CD4-positive, alpha-beta memory T cell (primary cell): ENCODE measurements at places on chromosomes 16 and 17. TPM values are rescaled to one million over a fixed set of nuclear protein-coding genes. Genes with fewer than 3 reads are reported as not detected.

DNA sequence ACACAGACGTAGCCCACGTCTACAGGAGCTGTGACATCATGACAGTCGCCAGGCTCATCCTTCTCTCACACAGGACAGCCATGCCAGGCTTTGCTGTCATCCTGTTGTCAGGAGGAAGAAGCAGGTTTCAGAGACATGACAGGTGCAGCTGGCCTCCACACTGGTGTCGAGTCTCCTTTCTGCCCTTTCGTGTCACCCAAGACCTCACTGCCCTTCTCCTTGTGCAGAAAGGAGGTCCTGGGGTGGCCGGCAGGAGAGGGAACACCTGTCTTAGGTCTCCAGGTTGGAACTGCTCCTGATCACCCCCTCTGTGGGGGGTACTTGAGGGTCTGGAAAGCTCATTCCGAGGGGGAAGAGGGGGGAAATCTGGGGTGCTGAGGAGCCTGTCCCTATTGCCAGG, 41.6 kb upstream of the IRF8 start:
- no peak overlapping the region for H3K4me3 ChIP-seq
- H3K27ac ChIP-seq: no peak overlapping the region
- H3K4me1 ChIP-seq: no peaks in the 10 kb centered on the region
- no peaks in the 10 kb centered on the region for H3K27me3 ChIP-seq

RAPGEFL1 gene
- 5.4 TPM for total RNA-seq

PTGES3L gene
- 0.20 TPM for total RNA-seq

NPIPA5 gene
- 41.1 TPM for total RNA-seq

DNA sequence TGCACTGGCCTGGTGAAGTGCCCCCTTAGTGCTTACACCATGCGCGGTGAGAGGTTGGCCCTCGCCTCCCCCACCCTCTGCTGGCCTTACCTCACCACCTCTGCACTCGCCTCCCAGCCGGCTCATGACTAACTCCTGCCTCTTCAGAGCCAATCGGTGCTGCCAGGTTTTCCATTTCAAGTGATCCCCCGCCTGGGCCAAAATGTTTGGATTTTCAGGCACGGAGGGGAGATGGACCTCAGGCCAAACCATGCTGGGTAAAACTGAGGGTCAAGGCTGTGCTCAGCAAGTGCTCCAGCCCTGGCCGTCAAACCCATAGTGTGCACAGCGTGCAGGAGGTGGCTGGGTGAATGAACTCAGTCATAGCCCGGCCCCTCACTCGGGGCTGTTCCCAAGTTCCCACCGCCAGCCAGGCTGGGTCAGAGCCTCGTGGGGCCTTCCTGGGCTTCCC, 175.4 kb downstream of the SEC14L1 start:
- no peaks in the 10 kb centered on the region for H3K27me3 ChIP-seq
- H3K4me1 ChIP-seq: peaks cover 20% of the 10 kb centered on the region
- H3K27ac ChIP-seq: no peak overlapping the region
- DNase-seq: no peak

BIRC5 gene
- total RNA-seq: 0.32 TPM

KRT13 gene
- total RNA-seq: not detected

DNA sequence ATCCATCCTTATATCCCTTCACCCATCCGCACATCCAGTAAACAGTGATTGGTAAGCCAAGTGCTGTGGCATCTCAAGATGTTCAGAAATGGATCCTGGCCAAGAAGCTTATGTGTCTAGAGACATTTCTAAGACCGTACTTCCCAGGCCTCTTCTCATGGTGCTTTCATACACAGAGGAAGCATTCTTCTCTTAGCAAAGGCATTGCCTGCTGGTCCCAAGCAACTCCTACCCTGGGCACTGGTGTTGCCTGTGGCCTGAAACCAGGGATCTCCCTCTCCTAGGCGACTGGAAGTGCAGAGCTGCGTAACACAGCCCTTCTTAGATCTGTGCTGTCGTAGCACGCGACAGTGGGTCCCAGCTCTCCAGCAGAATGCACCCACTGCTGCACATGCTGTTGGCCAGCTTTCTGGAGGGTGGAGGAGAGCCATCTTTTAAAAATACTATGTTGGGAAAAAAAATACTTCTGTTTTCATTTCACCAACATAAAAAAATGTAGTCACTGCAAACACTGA, 182.9 kb downstream of the CCDC182 start:
- no peak overlapping the region for H3K4me3 ChIP-seq
- H3K36me3 ChIP-seq: no peaks in the 10 kb centered on the region
- H3K27ac ChIP-seq: no peak overlapping the region
- H3K4me1 ChIP-seq: no peaks in the 10 kb centered on the region
- DNase-seq: no peak

- H3K4me1 ChIP-seq: no peaks in the 10 kb centered on the region
- no peak overlapping the region for H3K4me3 ChIP-seq
- no peak for DNase-seq
- no peaks in the 10 kb centered on the region for H3K36me3 ChIP-seq
- no peaks in the 10 kb centered on the region for H3K27me3 ChIP-seq
Observed at GRCh38 chr16:80034948-80035663, 434.6 kb upstream of the MAF start.

LMF1 gene
- 50.0 TPM for total RNA-seq

GRCh38 chr16:29991571-29991904, 3.9 kb downstream of the HIRIP3 start:
- no peak for DNase-seq
- H3K27me3 ChIP-seq: no peaks in the 10 kb centered on the region
- peaks cover 30% of the 10 kb centered on the region for H3K36me3 ChIP-seq

- H3K27me3 ChIP-seq: peaks cover 4% of the 10 kb centered on the region
- no peak overlapping the region for H3K27ac ChIP-seq
- no peaks in the 10 kb centered on the region for H3K36me3 ChIP-seq
Observed at GRCh38 chr17:32958418-32958817, 30.5 kb downstream of the TMEM98 start.

GNAO1 gene
- total RNA-seq: 10.5 TPM

GRCh38 chr16:3004781-3005284, 7.9 kb upstream of the CLDN9 start:
- H3K36me3 ChIP-seq: no peaks in the 10 kb centered on the region
- H3K27ac ChIP-seq: no peak overlapping the region
- H3K4me1 ChIP-seq: peaks cover 27% of the 10 kb centered on the region
- no peaks in the 10 kb centered on the region for H3K27me3 ChIP-seq
- no peak overlapping the region for H3K4me3 ChIP-seq

DNA sequence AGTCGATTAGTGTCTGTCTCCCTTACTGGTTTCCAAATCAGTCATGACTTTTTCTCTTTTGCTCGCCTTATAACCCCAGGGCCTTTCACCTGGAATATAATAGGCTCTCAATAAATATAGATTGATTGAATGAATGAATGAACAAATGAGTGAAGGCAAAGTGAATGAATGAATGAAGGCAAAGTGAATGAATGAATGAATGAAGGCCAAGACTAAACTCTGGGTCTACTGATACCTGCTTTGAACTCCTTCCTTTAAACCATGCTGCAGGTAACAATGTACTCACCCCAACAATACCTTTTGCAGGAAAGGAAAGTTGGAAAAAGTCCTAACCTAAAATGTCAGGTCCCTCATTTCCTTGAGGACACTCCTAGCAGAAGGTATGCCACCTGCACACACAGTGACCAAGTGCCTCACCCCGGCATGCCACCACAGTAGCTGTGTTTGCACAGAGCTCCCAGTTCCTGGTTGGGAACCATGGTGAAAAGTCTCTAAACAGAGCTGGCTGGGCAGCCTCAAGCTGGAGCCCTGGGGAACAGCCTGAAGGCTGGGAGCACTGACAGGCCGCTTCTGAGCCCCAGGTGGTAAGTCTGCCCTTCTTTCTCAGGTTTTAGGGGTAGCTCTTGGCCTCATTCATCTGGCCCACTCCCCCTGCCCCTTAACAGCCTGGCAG, 42.7 kb upstream of the ANKFN1 start:
- DNase-seq: no peak
- H3K4me3 ChIP-seq: no peak overlapping the region
- H3K4me1 ChIP-seq: no peaks in the 10 kb centered on the region
- no peaks in the 10 kb centered on the region for H3K27me3 ChIP-seq
- H3K36me3 ChIP-seq: no peaks in the 10 kb centered on the region

GRB7 gene
- total RNA-seq: not detected

DNA sequence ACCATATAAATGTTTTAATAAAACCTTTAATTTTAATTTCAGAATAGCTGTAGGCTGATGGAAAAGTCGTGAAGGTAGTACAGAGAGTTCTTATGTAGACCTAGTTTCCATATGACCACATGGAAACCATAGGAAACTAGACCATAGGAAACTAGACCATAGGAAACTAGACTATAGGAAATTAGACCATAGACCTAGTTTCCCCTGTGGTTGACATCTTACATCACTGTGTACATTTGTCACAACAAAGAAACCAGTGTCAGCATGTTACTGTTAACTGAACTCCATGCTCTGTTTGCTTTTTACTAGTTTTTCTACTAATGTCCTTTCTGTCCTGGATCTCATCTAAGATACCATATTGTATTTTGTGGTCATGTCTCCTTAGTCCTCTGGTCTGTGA, 14.6 kb downstream of the NUDT7 start:
- no peak overlapping the region for H3K27ac ChIP-seq
- H3K4me1 ChIP-seq: no peaks in the 10 kb centered on the region
- no peaks in the 10 kb centered on the region for H3K27me3 ChIP-seq

- H3K27ac ChIP-seq: peak overlapping the region; percentile 97
- peaks cover 57% of the 10 kb centered on the region for H3K4me1 ChIP-seq
- H3K4me3 ChIP-seq: peak overlapping the region; percentile 79
- no peak for DNase-seq
- H3K27me3 ChIP-seq: no peaks in the 10 kb centered on the region
- H3K36me3 ChIP-seq: no peaks in the 10 kb centered on the region
Observed at GRCh38 chr17:7480089-7480384, 606 bp upstream of the ZBTB4 start.

DNA sequence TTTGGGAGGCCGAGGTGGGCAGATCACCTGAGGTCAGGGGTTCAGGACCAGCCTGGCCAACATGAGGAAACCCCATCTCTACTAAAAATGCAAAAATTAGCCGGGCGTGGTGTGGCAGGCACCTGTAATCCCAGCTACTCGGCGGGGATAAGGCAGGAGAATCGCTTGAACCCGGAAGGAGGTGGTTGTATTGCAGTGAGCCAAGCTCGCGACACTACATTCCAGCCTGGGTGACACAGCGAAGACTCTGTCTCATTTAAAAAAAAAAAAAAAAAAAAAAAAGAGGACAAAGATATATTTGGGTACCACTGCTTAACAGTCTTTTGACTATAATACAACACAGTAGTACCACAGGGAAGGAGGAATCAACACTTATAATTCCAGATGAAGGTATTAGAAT, 9.2 kb downstream of the CNOT1 start:
- H3K4me3 ChIP-seq: no peak overlapping the region
- H3K4me1 ChIP-seq: peaks cover 23% of the 10 kb centered on the region
- H3K36me3 ChIP-seq: peaks cover 34% of the 10 kb centered on the region
- H3K27me3 ChIP-seq: no peaks in the 10 kb centered on the region
- H3K27ac ChIP-seq: no peak overlapping the region

GRCh38 chr16:4309833-4310266, 6.0 kb upstream of the GLIS2 start:
- no peak overlapping the region for H3K4me3 ChIP-seq
- DNase-seq: peak; percentile 69
- H3K27me3 ChIP-seq: no peaks in the 10 kb centered on the region
- no peaks in the 10 kb centered on the region for H3K36me3 ChIP-seq

- H3K4me3 ChIP-seq: no peak overlapping the region
- no peak for DNase-seq
- H3K36me3 ChIP-seq: no peaks in the 10 kb centered on the region
Observed at GRCh38 chr16:65666132-65666941, 544.5 kb upstream of the CDH11 start.

DNA sequence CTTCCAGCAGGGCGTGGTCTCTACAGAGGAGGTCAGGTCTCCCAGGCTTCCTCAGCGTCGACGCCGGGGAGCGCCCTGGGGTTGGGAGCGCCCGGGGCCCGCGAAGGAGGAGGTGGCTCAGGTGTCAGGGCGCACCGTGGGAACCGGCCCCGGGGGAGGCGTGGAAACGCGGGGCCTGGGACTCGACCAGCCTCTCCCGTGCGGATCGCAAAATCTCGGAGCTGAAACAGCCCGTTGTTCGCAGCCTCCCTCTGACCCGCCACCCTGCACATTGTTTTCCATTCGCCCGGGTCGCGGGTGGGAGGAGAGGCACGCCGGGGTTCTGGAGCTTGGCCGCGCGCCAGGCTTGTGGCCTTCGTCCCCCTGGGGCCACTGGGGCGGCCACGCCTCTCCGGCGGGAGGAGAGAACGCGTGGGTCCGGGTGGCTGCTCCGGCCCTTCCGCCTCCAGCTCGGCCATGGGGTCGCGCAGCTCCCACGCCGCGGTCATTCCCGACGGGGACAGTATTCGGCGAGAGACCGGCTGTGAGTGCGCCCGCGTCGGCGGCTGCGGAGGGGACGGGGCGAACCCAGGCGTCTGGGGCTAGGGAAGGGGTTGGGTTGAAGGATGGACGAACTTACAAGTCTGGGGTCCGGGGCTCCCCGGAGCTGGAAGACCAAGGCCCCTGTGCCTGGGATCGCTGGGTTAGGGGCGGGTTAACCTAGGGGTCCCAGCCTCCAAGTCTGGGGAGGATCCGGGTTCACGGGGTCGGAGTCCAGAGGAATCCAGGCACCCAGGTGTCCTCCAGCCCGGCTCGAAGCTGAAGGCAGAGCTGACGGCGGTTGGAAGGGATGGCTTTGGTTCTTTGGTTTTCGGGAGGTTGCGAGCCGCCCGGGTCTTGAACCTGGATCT, at the start of gene CHP2:
Gene CHP2 (plus strand): TSS at position 433 of the 890 bp plus-strand sequence. CDS start 24 bp downstream, at position 457.
- no peaks in the 10 kb centered on the region for H3K36me3 ChIP-seq
- peaks cover 23% of the 10 kb centered on the region for H3K27me3 ChIP-seq
- no peak within 1 kb of the TSS for H3K4me3 ChIP-seq
- DNase-seq: no peak

GRCh38 chr17:28712032-28712704, 480 bp upstream of the PROCA1 start:
- DNase-seq: peak; percentile 62
- H3K36me3 ChIP-seq: no peaks in the 10 kb centered on the region
- H3K4me1 ChIP-seq: peaks cover 16% of the 10 kb centered on the region
- peaks cover 11% of the 10 kb centered on the region for H3K27me3 ChIP-seq
- H3K27ac ChIP-seq: peak overlapping the region; percentile 85
- H3K4me3 ChIP-seq: peak overlapping the region; percentile 69

CDC27 gene
- 73.4 TPM for total RNA-seq

DNA sequence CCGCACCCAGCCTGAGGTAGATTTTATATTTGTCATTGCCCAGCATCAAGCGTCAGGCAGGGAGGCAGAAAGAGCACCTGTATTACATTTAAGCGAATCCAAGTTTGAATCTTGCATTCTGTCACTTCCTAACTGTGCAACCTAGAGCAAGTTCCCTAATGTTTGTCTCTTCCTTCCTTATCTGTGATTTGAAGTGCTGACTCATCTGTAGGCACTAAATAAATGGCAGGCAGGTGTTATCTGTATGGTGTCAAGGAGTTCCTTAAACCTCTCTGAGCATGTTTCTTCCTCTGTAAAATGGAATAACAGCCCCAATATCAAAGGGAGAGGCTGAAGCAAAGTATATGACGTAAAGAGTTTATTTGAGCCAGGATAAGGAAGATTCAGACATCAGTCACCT, 24.3 kb downstream of the GP2 start:
- no peak overlapping the region for H3K4me3 ChIP-seq
- no peaks in the 10 kb centered on the region for H3K27me3 ChIP-seq
- no peaks in the 10 kb centered on the region for H3K4me1 ChIP-seq
- no peak overlapping the region for H3K27ac ChIP-seq
- no peaks in the 10 kb centered on the region for H3K36me3 ChIP-seq

SSTR5 gene
- total RNA-seq: not detected
